ENCODE measurements at places on chromosomes 12 and 14. TPM values are rescaled to one million over a fixed set of nuclear protein-coding genes. Genes with fewer than 3 reads are reported as not detected.

The KRT71 gene
- not detected for polyA plus RNA-seq

The TSPAN11 gene
- polyA plus RNA-seq = 2.8 TPM

The GYS2 gene
- 0.17 TPM for polyA plus RNA-seq

The OTX2 gene
- polyA plus RNA-seq = not detected

The CCDC38 gene
- 0.60 TPM for polyA plus RNA-seq

The GOLT1B gene
- polyA plus RNA-seq = 57.1 TPM

The ERG28 gene
- polyA plus RNA-seq = 39.3 TPM

The P2RX2 gene
- 1.8 TPM for polyA plus RNA-seq

The ZNF140 gene
- 34.9 TPM for polyA plus RNA-seq

All from left renal pelvis (tissue), 4 donors.